Vein endothelial cell (primary cell): ENCODE measurements at places on chromosomes 3 and 15. TPM values are rescaled to one million over a fixed set of nuclear protein-coding genes. Genes with fewer than 3 reads are reported as not detected.

The ZDHHC23 gene
- 4.2 and 6.3 TPM in 2 replicates for total RNA-seq

The SNRK gene
- total RNA-seq = 218 and 246 TPM in 2 replicates

The TUSC7 gene
- total RNA-seq = not detected in 2 replicates

The ERC2 gene
- 1.9 and 2.3 TPM in 2 replicates for total RNA-seq

The ABI3BP gene
- 16.7 and 44.4 TPM in 2 replicates for total RNA-seq
